NCI-H82 (cell line): ENCODE measurements at places on chromosomes 7 and 10.

- no peak for DNase-seq
These were observed 32.7 kb downstream of the KIN start for GRCh38 chr10:7755103-7755502.

DNA sequence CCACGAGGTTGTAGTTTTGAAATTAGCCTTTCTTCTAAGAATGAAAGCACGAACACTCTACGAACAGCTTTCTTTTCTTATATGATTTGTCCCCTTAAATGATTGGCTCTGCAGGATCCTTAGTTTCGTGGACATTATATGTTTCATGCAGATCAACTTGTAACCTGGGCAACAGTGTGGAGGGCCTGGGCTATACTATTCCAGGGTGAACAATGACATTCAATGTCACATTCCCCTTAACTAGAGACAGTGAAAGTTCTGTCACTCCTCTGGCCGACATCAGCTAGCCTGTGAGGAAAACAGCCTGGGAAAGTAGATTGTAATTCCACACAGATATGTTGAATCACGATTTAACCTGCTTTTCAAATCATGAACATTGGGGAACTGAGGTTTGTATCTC lies 23.4 kb downstream of the TAS2R16 start:
- no peak for DNase-seq

DNA sequence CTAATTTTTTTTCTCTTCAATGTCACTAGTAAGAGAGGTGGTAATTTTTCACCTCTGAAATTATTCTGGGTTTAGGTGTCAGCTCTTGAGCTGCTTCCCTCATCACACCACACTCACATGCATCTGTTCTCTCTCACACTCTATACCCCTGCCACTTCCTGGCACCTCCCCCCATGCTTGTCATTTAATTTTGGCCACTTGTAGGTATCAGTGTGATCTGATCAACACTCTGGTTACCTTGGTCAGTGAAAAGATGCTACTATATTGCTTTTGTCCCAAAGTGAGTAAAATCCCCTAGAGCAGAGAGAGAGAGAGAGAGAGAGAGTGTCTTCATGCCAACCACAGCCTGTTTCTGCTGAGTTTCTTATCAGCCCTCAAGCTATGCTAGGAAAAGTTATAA lies 42.5 kb downstream of the STK17A start:
- no peak for DNase-seq

DNA sequence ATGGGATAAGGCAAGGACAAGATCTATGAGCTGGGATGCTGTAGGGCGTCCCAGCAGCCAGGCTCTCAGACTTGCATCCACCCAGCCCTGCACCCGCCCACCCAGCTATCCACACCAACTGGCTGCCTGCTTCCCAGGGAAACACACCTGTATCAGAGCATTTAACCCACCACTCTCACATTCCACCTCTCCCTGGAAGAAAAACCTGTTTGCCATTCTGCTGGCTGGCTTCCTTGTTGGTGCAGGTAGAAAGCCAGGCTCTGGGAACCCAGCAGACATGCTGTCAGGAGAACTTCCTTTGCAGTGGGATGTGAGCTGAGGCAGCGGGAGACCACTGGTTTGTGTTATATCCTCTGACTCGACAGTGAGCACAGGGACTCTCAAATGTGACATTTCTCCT lies 67.0 kb downstream of the FAM241B start:
- DNase-seq = no peak

DNA sequence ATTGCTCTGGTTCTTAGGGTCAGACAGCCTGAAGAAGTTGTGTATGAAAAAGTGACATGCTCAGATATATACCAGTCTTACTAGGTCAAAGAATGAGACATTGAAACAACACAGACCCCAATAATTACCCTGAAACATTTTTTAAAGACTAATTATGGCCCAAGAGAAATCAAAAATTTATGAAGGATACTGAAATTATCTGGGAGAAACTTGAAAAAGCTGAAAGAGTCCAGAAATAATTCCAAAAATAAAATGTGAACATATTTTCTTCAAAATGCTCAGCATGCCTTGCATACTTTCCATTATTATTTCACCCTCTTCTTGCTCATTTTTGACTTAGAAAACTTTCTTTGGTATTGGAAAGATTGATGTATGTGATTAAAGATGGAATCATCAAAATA lies 198.9 kb upstream of the CCDC6 start:
- no peak for DNase-seq

GRCh38 chr10:125043841-125044658 lies 102.1 kb downstream of the ZRANB1 start:
- DNase-seq = no peak

GRCh38 chr10:123527151-123527550 lies 139.0 kb upstream of the GPR26 start:
- no peak for DNase-seq

DNA sequence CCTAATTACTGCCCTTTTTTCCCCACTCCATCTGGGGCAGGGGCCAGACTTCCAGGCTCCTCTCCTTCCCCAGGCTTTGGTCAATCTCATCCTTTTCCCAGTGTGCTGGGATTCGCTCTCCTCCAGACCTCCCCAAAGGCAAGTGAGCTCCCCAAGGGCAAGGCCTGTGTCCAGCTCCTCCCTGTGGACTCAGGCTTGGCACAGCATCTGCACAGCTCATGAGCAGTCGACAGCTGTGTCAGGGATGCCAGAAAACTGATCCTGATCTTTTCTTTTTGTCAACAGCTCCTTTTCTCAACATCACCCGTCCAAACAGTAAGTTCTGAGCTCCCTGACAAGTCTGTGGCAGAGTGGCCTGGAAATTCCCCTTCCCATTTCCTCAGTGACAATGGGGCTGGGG lies 67.1 kb downstream of the C10orf120 start:
- no peak for DNase-seq

- no peak for DNase-seq
These were observed 7.5 kb downstream of the SFXN2 start for GRCh38 chr10:102721954-102722353.

GRCh38 chr10:57320416-57320815 lies 947.3 kb downstream of the IPMK start:
- no peak for DNase-seq

GRCh38 chr10:80491251-80492102 lies 37.4 kb downstream of the TSPAN14 start:
- no peak for DNase-seq

GRCh38 chr10:21953585-21954057 lies 49.9 kb downstream of the DNAJC1 start:
- peak; percentile 14 for DNase-seq

GRCh38 chr10:133358925-133359310 lies 1.1 kb upstream of the FUOM start:
- no peak for DNase-seq

DNA sequence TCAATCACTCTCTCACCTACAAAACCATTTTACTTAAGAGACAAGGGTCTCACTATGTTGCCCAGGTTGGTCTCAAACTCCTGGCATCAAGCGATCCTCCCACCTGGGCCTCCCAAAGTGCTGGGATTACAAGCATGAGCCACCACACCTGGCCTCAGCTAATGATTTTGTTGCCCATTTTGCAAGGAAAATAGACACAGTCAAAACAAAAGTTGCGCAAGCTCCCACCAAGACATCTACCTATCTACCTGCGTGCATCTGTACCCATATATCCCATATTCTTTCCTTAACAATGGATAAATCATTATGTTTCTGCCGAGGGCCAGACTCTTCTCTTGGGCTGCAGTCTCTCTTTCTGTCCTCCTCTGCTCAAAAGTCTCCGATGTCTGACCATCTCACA lies 67.3 kb downstream of the APBB1IP start:
- DNase-seq = no peak

DNA sequence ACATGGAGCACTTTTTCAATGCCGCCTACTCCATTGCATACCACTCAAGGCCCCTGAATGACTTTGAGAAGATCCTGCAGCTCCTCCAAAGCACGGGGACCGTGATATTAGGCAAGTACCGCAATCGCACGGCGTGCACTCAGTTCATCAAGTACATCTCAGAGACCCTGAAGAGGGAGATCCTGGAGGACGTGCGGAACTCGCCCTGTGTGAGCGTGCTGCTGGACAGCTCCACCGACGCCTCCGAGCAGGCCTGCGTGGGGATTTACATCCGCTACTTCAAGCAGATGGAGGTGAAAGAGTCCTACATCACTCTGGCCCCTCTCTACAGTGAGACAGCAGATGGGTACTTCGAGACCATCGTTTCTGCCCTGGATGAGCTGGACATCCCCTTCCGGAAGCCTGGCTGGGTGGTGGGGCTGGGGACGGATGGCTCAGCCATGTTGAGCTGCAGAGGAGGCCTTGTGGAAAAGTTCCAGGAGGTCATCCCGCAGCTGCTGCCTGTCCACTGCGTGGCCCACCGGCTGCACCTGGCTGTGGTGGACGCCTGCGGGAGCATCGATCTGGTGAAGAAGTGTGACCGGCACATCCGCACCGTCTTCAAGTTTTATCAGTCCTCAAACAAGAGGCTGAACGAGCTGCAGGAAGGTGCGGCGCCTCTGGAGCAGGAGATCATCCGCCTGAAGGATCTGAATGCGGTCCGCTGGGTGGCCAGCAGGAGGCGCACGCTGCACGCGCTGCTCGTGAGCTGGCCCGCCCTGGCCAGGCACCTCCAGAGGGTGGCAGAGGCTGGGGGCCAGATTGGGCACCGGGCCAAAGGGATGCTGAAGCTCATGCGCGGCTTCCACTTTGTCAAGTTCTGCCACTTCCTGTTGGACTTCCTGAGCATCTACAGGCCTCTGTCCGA lies 12.7 kb upstream of the ATP6V0E2 start:
- DNase-seq = no peak

GRCh38 chr7:83468251-83468739 lies 180.6 kb downstream of the SEMA3E start:
- DNase-seq = peak; percentile 63

- DNase-seq = peak; percentile 26
These were observed 136.6 kb upstream of the TARP start for GRCh38 chr7:38410056-38410455.

- DNase-seq = no peak
These were observed 41.7 kb downstream of the NPY start for GRCh38 chr7:24325708-24326107.

DNA sequence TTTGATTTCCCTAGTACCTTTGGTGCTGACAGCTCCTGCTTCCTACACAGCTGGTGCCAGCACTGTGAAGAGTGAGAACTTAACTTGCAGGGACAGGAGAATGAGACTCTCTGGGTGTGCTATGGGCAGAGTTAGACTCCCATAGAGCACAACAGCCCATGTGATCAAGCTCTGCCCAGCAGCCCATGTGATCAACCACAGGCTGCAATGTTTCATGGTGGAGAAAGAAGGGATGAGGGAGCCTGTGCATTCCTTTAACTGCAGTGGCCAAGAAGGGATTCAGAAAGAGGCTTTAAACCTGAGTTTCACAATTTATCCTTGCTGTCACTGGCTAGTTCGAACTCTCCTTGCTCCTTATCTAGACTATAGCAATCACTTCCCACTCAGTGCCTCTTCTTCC lies 10.0 kb upstream of the MEST start:
- no peak for DNase-seq

- no peak for DNase-seq
These were observed 1.2 kb upstream of the BLNK start for GRCh38 chr10:96272316-96273280.

GRCh38 chr10:44651834-44652233 lies 259.3 kb upstream of the TMEM72 start:
- no peak for DNase-seq

DNA sequence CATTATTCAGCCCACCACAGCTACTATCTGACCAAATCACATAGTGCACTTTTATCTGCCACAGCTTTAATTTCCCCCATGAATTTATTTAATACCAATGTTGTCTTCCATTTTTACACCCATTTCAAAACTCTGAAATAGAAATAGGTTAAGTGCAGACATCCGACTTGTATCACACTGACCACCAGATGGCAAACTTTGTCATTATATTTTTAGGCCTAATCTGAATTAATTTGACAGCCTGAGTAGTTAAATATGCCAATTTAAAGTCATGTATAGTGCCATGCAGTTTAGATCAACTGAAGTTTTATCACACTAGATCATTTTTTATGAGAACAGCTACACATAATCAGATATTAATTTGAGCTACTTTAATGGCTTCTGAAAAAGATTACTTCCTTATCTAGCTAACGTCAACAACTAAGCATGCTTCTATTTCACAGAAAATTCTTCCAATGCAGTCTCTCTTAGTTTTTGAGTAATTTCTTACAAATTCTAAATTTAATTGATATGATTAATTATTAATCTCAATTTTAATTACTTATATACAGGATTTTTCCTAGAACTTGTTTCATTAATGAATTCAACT lies 566.4 kb downstream of the GFRA1 start:
- DNase-seq = peak; percentile 49

DNA sequence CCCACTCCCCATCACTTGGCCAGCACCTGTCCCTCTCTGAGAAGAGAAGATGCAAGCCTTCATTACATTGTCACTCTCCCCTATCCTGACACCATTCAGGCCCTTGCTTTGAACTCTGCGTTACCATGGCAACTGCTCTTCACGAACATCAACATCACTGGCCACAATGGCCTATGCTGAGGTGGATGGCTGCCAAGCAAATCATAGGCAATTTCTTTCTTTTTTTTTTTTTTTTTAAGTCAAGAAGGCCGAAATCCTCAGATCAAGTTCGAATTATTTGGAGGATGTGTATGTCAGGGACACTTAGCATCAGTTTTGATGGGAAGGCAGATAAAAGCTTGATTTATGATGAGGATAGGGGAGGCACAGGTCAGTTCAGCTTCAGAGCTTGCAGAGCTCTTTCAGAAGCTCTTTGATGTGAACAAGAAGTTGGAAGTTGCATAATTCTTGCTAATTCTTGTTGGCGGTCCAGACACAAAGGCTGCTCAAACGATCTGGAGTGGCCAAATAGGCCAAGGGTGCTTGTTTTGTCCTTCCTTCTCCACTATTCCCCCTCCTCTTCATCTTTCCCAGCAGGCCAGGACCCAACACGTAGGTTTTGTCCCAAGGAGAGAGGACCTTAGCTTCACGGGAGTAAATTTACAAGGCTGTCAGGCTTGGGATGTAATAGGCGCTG lies 179.9 kb upstream of the NPVF start:
- DNase-seq = no peak
